ENCODE measurements at places on chromosomes 6 and 20.
A peak's percentile ranks its signal among the peaks of the same experiment; 100 is the strongest.

DNA sequence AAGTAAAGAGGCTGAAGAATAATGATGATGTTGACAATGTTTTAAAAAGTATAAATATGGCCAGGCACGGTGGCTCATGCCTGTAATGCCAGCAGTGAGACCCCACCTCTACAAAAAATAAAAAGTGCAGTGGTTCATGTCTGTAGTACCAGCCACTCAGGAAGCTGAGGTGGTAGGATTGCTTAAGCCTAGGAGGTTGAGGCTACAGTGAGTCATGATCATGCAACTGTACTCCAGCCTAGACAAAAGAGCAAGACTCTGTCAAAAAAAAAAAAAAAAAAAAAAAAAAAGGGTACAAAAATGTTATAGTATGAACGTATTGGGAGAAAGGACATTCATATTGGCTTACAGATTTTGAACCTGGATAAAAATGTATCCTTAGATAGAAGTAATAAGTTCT lies 543.1 kb upstream of the IRAK1BP1 start:
- peak; percentile 80 for DNase-seq

DNA sequence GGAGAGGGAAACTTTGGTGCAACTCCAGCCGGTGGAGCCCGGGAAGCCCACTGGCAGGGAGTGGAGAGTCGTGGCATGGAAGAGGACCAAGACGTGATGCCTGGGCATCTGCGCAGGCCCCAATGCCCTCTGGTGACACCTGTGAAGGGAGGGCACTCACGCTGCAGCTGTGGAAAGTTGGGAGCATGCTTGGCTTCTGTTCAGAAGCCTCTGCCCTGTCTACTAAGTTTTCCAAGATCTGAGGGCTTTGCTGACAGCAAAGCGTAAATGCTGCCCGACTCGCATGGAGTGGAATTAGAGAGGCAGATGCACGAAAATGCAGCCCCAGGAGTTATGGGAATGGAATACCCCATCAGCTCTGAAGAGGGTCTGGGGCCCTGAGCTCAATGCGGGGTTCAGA lies 75.7 kb downstream of the SYNDIG1 start:
- no peak for DNase-seq

- DNase-seq: peak; percentile 52
These were observed 49.2 kb upstream of the FOXC1 start for GRCh38 chr6:1560281-1561058.

DNA sequence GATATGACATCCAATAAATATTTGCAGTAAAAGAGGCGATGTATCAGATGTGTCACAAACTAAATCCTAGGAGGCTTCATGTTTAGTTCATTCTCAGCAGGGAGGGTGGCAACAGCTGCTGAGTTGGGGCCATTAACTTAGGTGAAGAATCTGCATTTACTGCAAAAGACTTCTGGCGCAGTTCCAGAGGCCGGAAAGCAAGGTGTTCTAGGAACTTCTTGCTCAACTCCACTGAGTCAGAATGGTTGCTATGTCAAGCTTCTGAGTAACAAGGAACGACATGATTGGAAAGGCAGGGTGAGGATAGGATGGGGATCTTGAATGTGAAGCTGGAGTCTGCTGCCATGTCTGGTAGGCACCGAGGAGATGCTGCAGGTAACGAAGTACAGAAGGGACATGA lies 11.7 kb downstream of the ADNP start:
- DNase-seq: peak; percentile 98

DNA sequence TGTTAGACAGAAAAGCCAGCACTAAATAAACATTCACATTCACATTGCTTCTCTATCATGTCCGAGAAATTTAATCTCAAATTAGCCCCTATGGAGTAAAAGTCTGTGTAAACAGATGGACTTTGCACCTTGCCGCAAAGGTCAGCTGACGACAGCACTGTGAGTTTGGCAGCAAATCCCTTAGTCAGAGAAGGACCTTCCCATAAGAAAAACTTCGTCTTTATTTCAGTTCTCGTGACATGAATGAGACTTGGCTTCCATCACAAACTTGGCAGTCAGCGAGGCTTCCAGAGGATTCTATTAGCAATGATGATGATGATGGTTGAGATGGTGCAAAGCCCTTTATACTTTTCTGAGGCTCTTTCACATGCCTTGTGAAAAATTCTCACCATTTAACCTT lies 133.7 kb upstream of the IFNGR1 start:
- no peak for DNase-seq

DNA sequence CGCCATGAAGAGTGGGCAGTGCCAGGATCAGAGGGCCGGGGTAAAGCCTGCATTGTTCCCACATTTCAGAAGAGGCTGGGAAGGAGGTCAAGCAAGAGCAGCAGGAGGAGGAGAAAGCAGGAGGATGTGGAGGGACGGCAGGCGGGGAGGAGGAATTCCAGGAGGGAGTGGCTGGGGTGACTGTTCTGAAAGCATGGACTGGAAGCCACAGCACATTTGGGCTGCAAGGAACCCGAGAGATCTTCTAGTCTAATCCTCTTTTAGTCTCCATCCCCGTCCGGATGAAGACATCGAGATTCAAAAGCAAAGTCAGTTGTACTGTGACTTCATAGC lies 76.9 kb downstream of the FAM50B start:
- peak; percentile 17 for DNase-seq

DNA sequence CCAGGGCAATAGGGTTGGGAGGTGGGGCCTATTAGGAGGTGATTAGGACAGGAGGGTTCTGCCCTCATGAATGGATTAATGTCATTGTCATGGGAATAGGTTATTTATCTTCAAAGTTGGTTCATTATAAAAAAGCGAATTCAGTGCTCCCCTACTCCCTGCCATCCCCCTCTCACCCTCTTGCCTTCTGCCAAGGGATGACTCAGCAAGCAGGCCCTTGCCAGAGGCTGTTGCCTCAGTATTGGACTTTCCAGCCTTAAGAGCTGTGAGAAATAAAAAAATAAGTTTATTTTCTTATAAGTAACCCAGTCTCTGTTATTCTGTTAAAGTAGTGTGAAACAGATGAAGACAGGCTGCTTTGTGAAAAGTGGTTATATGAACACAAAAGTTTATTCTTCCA lies 381.1 kb upstream of the ZFP64 start:
- peak; percentile 22 for DNase-seq

DNA sequence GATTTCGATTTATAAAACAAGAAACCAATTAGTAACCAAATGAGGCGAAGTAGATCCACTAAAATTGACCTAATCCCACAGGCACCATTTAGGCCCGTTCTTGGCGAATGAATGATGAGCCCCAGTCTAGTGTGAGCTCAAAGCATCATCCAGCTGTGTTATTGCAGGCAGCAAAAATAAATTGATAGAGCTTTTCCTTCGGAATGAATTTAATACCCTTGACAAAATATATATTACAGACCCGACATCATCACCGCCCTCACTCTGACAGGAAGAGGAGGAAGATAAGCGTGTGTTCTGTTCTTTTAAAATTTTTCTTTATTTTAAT lies 7.8 kb downstream of the SIM1 start:
- no peak for DNase-seq

DNA sequence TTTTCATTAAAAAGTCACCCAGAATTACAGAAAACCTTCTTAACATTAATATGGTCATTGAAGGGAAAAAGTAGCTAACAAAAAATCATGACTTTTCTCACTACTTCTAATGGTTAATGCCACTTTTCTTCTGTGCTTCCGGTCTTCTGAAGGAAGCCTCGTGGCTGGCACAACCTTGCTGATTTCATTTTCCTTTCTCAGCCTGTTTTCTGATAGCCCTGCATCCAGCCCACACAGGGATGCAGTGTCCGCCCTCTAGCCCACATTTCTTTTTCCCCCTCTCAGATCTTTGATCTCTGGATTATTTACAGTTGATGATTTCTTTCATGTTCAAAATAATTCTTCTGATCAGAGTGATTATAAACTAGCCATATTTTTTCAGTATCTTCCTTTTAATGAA lies 655.4 kb upstream of the EPHA7 start:
- DNase-seq: no peak

- peak; percentile 39 for DNase-seq
These were observed 145.7 kb downstream of the KHDC1L start for GRCh38 chr6:73079611-73079955.

GRCh38 chr6:20403766-20404640 lies 2.3 kb downstream of the E2F3 start:
- DNase-seq: peak; percentile 71

- DNase-seq: no peak
These were observed 1.6 kb upstream of the SLC17A5 start for GRCh38 chr6:73655341-73655917.

- no peak for DNase-seq
These were observed 5.1 kb downstream of the FAM120B start for GRCh38 chr6:170311696-170312095.

- no peak for DNase-seq
These were observed 35.3 kb downstream of the CD24 start for GRCh38 chr6:106939208-106939607.

GRCh38 chr6:31836047-31836473 lies 8.5 kb downstream of the HSPA1B start:
- DNase-seq: no peak

- no peak for DNase-seq
These were observed 328.5 kb upstream of the MAP3K7 start for GRCh38 chr6:90915224-90915915.
